ENCODE measurements at places on chromosomes 3 and 15.
A peak's percentile ranks its signal among the peaks of the same experiment; 100 is the strongest.

GRCh38 chr15:78302579-78303312 lies 3.3 kb upstream of the SKIC8 start:
- peak; percentile 89 for DNase-seq

GRCh38 chr15:32922541-32922940 lies 204.7 kb downstream of the GREM1 start:
- DNase-seq, result no peak

GRCh38 chr15:33086500-33087121 lies 107.9 kb downstream of the FMN1 start:
- DNase-seq, result peak; percentile 88

- peak; percentile 81 for DNase-seq
Measured at GRCh38 chr15:66842710-66843441, 140.8 kb downstream of the SMAD6 start.

- DNase-seq, result no peak
Measured at GRCh38 chr3:188686324-188686723, 485.4 kb upstream of the TPRG1 start.

DNA sequence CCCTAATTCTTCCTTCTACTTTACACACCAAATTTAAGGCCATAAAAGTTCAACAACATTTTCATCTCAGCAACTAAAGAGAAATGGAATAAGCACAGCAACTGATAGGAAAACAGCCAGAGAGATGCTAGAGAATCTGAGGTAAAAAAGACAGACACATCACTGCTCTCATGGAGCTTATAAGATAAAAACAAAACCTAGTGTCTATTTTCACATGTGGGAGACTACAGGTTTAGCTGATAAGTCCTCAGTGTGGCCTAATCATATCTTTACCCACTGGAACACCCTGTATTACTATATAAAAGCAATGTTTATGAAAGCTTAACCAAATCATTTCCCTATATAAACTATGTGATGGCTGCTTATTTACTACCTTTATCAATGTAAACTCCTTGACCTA lies 33.0 kb downstream of the KPNA4 start:
- DNase-seq, result no peak

GRCh38 chr3:182644790-182645433 lies 148.4 kb upstream of the ATP11B start:
- no peak for DNase-seq

DNA sequence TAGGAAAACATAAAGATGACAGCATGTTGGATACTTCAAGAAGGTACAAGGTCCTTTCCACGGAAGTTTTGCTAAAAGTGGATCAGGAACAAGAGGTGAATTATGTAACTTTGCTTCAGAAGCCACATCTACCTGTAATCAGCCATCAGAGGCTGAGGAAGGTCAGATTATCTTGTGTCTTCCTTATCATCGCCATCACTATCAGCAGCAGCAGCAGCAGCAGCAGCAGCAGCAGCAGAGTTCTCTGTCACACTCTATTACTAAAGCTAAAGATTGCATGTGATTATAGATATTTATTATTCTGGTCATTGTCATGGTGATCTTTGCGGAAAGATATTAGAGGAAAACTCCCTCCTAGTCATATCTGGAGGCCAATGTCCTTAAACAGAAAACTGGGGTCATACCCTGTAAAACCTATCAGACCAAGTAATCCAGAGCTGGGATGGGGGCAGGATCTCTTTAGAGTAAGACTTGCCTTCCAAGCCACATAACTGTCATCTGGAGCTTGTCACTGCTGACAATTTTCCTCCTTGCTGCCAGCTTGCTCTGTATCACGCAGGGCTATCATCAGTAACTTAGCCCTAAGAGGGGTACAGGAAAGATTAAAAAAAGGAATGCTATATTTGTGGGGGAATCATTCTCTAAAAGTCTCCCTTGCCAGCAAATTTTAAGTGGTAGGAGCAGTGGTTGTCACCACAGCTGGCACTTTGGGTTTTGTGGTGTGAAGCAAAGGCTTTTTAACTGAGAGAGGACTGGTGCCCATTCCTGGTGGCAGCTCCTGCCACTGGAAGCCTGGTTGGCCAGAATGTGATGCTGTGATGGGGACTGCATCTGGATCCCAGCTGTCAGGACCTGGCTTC lies 130.9 kb upstream of the RASGRP1 start:
- no peak for DNase-seq

GRCh38 chr15:66587749-66588148 lies 22.0 kb upstream of the LCTL start:
- DNase-seq, result no peak

GRCh38 chr3:105108823-105109222 lies 257.9 kb upstream of the ALCAM start:
- peak; percentile 33 for DNase-seq

DNA sequence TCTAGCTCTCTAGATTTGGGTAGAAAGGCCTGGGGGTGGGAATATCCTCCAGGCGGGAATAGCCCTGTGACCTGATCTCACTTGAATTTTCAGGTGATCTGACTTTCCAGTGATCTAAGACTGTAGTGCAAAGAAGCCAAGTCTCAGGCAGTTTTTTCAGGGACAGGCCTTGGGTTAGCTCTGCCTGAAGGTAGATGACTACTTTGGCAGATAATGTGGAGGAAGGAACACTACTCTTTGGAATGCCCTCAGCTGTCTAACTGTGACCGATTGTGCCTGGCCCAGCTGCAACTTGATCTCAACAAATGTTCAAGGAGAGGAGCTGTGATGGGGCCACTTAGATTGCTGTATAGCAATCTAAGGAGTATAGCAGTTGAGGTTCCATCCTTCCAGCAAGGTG lies 193.7 kb downstream of the TCF12 start:
- DNase-seq, result peak; percentile 26

GRCh38 chr3:149013726-149014125 lies 22.4 kb downstream of the GYG1 start:
- peak; percentile 40 for DNase-seq

- DNase-seq, result peak; percentile 94
Measured at GRCh38 chr15:95840004-95840403, 490.5 kb upstream of the NR2F2 start.

Data from choroid plexus epithelial cell (primary cell).